Motor neuron (in vitro differentiated cells): ENCODE measurements at places on chromosomes 16 and 17.

DNA sequence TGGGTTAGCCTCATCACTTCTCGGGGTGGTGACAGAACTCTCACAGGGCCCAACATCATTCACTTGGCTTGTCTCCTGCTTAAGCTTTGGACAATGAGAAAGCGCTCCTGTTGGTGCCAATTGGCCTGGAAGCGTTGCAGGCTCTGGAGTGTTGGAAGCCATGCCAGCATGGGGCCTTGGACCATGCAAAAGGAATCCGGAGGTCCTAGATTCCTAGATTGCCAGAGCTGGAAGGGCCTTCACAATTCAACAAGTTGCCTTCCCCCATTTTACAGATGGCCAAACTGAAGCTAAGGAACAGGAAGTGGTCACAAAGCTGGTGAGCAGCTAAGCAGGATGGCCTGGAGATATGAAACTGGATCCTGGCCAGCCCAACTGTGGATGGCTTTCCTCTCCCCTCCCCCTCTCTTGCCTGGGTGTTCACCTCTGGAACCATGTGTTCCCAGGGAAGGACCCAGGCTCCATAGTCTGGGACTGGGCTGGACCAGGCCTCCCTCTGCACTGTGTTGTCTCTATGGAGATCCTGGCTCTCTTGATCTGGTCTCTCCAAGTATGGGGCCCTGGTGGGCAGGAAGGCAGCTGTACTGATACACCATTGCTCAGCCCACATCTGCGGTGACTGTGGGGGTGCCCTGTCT, 6.0 kb upstream of the IGFBP4 start:
- ATAC-seq, result no peak

DNA sequence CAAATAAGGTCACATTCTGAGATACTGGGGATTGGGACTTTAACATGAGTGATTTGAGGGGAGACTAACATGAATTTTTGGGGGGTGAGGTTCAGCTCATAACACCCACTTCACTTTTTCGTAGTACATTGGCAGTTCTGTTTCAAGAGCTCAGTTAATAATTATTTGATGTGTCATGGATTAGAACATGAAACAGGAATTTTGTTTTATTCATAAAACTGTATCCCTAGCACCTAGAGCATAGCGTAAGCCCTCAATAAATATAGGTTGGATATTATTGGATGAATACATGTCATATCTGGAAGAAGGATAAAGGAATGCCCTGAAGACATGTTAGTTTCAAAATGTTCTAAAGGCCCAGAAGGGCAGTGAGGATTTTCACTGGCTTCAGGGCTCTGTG, 119.8 kb downstream of the PRKCA start:
- ATAC-seq, result no peak

- peak; percentile 43 for ATAC-seq
Measured at GRCh38 chr17:82230609-82231311, 1.9 kb downstream of the SLC16A3 start.

GRCh38 chr16:27355610-27356009, 41.8 kb downstream of the IL4R start:
- peak; percentile 54 for ATAC-seq

- no peak for ATAC-seq
Measured at GRCh38 chr16:27803775-27804549, 254.0 kb downstream of the KATNIP start.

- no peak for ATAC-seq
Measured at GRCh38 chr16:50683689-50684374, 2.7 kb upstream of the SNX20 start.

DNA sequence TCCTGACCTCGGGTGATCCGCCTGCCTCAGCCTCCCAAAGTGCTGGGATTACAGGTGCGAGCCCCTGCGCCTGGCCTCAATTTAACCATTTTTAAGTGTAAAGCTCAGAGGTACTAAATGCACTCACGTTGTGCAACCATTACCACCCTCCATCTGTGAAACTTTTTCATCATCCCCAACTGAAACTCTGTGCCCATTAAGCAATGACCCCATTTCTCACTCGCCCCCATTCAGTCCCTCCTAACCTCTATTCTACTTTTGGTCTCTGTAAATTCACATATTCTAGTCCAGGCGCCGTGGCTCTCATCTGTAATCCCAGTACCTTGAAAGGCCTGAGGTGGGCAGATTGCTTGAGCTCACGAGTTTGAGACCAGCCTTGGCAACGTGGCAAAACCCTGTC, 8.3 kb upstream of the SPNS3 start:
- no peak for ATAC-seq

GRCh38 chr16:19766554-19766884, 48.4 kb downstream of the IQCK start:
- ATAC-seq, result no peak

DNA sequence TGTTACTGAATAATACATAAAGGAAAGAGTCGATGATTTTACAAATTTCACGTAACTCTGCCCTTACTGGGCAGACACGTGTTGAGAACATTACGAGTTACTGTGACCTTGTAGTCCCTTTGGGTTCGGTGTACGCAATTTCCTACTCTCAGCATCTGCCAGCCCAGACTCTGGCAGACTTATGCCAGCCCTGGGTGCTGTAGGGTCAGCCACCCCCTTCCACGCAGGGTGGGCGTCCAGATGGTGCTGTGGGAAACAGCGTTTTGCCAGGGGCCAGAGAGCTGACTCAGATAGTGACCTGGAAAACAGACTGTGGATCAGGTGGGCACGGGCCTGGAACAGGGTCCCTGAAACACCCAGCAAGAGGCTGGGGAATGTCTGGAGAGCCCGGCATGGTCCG, 148.9 kb downstream of the RPTOR start:
- no peak for ATAC-seq

GRCh38 chr16:4409081-4409932, 7.1 kb downstream of the CORO7 start:
- ATAC-seq, result no peak

DNA sequence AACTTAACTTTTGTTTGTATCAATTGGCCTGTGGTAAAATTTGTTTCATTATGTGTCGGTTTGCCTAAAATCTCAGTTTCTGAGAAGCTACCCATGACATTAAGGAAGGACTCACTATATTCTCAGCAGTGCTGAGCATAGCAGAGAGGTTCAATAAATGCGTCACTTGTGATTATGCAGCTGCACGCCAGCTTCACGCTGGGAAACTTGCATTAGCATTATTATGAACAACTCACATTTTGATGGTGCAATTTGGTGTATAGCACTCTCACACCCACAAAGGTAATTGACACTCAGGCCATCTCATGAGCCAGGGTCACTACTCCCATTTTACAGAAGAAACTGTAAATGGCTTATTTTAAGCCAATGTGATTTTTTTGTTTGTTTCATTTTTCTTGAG, 80.6 kb upstream of the SALL1 start:
- no peak for ATAC-seq

GRCh38 chr16:25083701-25084100, 27.8 kb upstream of the LCMT1 start:
- no peak for ATAC-seq

- ATAC-seq, result peak; percentile 81
Measured at GRCh38 chr17:34254651-34255380, at the start of gene CCL2. Gene CCL2 (plus strand): TSS chr17:34255285. CDS start chr17:34255350, 65 bp downstream.

DNA sequence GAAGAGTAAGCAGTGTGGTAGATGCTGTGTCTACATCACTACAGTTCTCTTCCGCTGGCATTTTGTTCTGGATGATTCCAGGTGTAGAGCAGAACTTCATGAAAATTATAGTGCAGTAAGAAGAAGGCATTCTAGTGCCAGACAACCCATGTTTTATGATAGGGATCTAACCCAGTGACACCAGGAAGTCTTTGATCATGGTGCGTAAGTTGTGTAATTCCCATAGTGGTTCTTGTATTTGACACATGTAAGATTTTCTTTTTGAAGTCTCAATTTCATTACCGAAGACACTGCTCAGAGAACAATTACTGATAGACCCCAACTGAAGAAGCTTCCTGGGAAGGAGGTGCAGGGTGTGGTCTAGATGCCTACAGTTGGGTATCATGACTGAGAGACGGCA, 356.9 kb downstream of the CA10 start:
- no peak for ATAC-seq

GRCh38 chr17:12982224-12982623, 35.6 kb downstream of the ELAC2 start:
- ATAC-seq, result no peak

GRCh38 chr17:45164734-45165269, 3.1 kb downstream of the HEXIM2 start:
- no peak for ATAC-seq

- ATAC-seq, result peak; percentile 3
Measured at GRCh38 chr17:78257810-78258322, 26.4 kb downstream of the TMEM235 start.

GRCh38 chr17:81247339-81247990, 8.3 kb downstream of the NDUFAF8 start:
- no peak for ATAC-seq

DNA sequence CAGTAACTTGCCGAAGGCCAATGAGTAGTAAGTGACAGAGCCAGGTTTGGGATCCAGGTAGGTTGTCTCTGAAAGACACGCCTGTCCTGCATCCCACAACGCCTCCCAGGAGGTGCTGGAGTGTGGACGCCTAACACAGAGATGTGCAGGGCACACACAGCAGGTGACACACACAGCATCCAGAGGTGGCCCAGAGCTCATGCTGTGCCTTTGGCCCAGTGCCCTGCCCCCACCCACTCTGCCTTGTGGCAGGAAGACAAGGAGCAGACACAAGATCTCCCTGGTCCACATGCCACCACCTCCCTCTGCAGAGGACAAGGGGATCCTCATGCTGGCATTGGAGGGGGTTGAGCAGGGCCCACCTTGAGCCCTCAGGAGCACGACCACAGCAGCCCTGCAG, 14.7 kb upstream of the STH start:
- no peak for ATAC-seq

- ATAC-seq, result no peak
Measured at GRCh38 chr17:57530508-57530907, 214.6 kb downstream of the CCDC182 start.

GRCh38 chr17:65438173-65438572, 123.3 kb downstream of the AXIN2 start:
- no peak for ATAC-seq
